Panc1 (cell line): ENCODE measurements at places on chromosomes 16 and 17. TPM values are rescaled to one million over a fixed set of nuclear protein-coding genes. Genes with fewer than 3 reads are reported as not detected.

DNA sequence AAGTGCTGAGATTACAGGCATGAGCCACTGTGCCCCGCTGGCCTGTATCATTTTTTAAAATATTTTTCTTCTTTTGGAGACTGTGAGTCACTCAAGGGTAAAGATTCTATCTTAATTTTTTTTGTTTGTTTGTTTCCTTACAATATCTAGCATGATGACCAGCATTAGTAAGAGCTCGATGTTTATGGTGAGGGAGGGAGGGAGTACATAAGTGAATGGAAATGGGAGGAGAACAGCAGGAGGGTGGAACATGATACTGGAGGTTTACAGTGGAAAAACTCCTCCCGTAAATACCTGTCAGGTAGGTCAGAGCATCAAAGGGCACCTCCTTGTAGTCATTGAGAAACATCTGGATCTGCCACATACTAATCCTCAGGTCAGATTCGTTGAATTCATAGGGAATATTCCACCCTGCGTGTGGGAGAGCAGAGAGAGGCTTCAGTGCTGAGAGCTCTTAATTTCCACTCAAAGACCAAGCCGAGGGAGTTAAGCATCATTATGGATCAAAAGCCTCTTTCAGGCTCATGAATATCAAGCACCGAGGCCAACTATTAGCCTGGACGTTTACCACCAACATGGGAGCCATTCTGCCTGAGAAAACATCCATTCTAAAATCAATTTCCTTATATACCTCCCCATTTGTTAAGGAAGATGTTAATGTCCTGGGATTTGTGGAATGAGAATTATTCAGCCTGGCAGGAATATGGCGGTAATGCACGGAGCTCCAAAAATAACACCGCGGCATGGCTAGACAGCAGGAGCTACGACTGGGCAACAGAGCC, 51.8 kb downstream of the LYRM1 start:
- DNase-seq, result no peak

DNA sequence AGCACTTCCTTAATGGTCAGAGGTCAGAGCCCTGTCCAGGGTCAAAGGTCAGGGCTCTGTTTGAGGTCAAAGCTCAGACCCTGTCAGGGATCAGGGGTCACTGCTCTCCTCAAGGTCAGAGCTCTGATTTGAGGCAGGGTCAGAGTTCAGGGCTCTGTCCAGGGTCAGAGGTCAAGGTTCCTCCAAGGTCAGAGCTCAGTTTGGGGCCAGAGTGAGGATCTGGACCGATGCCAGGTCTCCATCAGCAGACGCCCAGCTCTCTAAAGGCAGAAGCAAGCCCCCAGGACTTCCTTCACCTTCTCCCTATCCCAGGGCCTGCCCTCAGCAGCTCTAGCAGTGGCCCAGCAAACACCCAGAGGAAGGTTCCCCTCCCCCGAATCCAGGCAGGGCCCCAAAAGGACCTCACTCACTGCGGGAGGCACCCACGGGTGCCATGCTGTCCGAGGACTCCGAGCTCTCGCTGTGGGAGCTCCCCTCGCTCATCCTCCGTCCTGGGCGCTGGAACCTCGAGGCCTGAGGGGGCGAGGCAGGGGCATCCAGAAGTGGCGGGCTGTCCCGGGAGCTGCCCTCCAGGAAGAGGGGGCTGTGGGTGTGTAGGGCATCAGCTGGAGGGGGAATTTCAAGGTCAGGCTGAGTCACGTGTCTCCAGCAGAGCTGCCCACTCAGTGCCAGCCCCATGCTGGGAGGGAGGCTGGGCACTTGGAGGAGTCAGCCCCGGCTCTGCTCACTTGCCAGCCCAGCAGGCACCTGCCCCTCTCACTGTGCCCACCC, 26.7 kb downstream of the PIMREG start:
- no peak for DNase-seq

GRCh38 chr16:89827383-89828198, 684 bp upstream of the SPIRE2 start:
- DNase-seq, result no peak

Gene SHMT1
- total RNA-seq, result 21.7 TPM
